ENCODE measurements at places on chromosomes 12 and 14.

DNA sequence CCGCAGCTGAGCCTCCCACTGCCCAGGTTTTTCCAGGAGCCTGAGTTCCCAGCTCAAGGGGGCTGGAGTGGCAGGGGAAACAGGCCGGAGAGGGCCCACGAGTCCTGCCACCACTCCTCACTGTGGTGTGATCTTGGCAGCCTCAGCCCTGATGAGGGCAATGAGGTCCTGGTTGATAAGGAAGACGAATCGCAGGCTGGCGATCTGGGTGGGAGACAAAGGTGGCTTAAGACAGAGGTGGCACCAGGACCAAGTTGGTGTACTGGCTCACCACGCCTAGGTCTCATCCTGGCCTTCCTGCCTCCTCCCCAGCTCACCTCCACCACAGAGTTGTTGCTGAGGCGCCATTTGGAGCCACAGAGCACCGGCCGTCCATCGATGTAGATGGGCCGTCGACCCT, 9.4 kb downstream of the MCRS1 start:
- no peak for DNase-seq

GRCh38 chr12:98572010-98572409, 21.5 kb upstream of the SLC25A3 start:
- no peak for DNase-seq

DNA sequence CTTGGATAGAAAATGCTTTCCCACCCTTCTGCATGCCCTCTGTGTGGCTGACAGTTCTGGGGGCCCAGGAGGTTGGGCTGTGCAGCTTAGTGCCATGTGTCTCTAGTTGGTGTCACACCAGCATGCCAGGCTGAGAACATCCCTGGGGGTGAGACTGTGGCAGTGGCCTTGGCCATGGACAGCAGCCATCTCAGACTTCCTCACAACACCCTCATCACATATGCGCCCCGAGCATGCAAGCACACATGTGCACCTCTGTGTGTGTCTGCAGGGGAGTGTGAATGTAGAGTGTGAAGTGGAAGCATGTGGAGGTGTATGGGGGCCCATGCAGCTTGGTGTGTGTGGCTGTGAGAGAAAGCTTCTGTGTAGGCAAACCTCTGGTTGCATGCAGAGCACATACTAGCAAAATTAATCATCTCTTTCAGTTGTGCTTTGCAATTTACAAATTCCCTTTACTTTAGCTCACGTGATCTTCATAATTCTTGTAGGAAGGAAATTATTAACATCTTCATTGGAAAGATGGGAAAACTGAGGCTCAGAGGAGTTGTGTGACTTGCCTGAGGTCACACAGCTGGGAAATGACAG, 8.4 kb downstream of the ASIC1 start:
- DNase-seq, result no peak

DNA sequence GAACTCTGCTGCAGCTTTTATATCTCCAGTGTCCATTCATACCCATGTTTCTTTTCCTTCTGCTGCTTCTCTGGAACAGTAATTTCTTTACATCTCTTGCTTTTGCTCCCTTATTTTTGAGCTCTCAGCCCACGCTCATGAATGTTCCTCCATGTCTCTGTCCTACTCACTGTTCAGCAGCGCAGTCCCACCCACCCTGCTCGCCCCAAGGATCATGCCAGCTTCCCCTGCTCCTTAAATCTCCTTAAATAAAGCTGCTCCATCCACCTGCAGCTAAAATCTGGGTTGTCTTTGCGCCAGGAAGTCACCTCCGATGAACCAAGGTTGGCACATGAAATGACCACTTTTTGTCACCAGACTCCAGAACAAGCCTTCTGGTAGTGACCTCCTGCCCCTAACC, 201.1 kb upstream of the RGS6 start:
- no peak for DNase-seq

- no peak for DNase-seq
These were observed 1.2 kb downstream of the FLRT2 start for GRCh38 chr14:85531141-85531586.

DNA sequence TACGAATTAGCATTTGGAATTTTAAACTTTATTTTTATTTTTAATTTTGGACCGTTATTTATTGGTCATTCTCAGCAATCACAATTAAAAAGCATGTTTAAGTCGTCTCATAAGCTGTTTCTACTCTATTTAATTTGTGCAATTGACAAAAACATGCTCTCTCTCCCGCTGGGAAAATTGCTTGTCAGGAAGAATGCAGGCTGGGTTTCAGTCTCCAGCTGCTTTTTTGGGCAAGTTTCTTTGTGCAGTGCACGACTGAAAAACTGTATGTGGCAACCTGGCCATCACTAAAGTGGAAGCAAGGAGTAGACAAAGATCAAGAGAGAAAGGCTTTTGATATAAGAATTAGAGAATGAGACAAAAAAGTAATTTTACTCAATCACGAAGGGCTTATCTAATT, 941.5 kb upstream of the MDGA2 start:
- no peak for DNase-seq

DNA sequence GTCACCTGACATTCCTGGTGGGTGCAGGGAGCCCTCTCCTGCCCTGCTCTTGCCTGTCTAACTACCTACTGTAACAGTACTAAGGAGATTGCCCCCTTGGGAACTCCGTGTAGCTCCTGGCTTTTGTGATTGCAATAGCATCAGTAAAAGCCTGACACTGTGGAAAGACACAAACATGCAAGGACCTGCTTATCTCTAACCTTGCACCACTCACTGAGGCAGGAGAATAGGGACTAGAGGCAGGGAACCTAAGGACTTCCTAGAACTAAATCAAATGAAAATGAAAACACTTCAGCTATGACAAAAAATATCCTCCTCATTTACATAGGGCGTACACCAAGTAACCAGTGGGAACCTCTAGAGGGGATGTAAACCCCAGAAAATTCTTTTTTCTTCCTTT, 28.5 kb downstream of the TUBA1A start:
- DNase-seq, result no peak

DNA sequence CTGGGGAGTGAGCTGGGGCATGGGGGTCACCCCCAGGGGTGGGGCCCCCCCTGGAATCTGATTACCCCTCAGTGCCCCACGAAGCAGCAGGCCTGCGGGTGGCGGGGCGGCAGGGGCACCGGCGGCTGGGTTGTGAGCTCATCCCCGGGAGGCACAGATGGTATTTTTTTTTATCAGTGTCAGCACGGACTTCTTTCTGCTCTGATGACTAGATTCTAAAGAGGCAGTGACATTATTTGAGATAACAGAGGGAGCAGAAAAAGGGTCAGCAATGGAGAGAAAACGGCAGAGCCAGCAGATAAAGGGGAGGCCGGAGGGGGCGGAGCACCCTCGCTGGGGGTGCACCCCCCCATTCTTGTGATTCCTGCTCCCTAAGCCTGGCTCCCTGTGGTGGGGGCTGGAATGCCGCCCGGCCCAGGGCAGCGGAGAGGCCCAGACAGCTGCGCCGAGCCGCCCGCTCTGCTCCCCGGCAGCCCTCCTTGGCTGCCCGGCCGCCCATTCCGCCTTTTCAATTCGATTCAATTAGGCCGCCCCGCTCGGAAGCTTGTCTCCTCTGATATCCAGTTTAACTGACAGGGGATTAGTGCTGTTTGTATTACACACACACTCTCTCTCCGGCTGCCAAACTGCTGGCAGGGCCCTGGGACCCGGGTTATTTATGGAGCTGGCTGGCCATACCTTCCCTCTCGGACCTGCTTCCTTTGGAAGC, 32.9 kb downstream of the MVK start:
- DNase-seq, result no peak
